NCI-H1048 (cell line): ENCODE measurements at places on chromosomes 3 and 15.

- no peak for DNase-seq
Observed at GRCh38 chr3:187125319-187126031, 13.8 kb downstream of the RPL39L start.

DNA sequence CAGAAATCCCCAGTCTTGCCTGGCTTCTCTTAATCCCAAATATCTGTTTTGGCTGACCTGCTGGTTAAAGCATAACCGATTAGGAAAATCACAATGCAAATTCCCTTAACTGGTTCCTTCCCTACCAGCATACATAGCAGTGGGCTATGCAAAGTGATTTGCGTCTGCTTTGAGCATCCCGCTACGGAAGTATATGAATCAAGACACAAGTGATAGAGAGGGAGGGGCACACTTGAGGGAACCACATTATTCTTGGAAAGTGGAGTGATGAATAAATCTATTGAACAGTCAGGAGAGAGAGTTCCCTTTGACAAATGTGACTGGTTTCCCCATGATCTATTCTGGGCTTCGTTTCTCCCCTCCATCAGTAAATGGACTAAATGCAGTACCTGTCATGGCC, 119.6 kb upstream of the C15orf61 start:
- peak; percentile 65 for DNase-seq

- DNase-seq: no peak
Observed at GRCh38 chr3:23950293-23950692, 5.2 kb downstream of the NR1D2 start.

DNA sequence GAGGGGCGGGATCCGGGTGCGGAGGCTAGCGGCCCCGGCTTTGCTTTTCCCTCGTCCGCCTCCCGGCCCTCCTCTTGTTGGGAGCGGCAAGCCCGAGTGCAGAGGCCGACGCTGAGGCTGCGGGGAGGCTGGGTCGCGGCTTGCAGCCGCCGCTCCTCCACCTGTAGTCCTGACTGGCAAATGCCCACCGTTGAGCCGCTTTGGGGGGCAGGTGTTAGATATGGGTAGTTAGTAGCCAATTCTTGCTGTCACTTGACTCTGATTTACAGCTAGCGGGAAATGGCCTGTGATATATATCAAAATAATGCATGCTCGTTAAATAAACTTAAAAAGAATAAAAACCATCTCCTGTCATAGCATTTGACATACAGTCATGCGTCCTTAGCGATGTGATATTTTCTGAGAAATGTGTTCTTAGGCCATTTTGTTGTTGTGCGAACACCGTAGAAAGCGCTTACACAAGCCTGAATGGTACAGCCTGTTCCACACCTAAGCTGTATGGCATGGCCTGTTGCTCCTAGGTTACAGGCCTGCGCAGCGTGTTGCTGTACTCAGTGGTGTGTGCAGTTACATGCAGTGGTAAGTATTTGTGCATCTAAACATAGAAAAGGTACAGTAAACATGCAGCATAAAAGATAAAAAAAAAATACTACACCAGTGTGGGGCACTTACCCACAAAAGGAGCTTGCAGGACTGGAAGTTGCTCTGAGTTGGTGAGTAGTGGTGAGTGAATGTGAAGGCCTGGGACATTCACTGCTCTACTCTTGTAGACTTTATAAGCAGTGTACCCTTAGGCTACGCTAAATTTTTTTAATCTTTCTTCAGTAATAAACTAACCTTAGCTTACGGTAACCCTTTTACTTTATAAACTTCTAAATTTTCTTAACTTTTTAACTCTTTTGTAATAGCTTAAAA, 873 bp downstream of the CAPN7 start:
- DNase-seq: no peak

DNA sequence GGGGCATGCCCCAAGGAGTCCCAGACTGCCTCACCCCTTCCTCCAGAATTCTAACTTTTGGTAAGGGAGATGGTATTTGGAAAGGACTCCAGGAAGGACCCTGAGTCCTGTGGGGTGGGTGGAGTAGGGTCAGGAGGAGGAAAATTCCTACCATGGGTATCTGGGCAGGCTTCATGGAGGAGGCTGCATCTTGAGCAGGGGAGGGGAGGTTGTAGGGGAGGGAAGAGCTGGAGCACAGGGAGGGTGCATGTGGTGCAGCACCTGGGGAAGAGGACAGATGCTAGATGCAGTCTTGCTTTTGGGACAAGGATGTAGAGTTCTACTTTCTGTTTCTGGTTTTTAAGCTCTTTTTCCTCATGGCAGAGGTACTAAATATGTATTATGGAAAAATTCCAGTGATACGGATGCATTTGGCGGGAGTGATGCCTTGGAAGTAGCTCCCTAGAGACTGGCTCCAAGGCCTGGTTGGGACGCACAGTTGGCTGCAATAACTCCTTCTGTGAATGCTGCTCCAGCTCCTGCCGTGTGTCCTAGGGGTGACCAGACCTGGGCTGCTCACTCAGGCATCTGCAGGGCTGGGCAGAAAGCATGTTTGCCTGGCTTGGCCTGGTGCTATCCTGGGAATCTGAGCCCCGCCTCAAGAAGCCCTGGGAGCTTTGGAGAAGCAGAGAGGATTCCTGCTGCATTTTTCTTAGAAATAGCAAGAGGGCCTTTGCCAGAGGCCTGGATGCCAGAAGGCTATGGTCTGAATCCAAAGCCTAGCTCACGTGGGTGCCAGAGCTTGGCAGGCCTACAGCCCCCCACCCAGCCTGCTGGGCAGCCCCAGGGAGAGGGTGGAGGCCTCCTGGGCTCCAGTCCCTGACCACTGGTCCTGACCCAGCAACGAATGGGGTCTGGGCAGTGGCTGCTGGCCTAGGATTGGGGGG, 10.1 kb downstream of the SEMA3F start:
- DNase-seq: no peak

- DNase-seq: no peak
Observed at GRCh38 chr3:138394686-138395085, 39.7 kb upstream of the ESYT3 start.

GRCh38 chr15:55518009-55518408, 10.0 kb upstream of the DNAAF4 start:
- no peak for DNase-seq

DNA sequence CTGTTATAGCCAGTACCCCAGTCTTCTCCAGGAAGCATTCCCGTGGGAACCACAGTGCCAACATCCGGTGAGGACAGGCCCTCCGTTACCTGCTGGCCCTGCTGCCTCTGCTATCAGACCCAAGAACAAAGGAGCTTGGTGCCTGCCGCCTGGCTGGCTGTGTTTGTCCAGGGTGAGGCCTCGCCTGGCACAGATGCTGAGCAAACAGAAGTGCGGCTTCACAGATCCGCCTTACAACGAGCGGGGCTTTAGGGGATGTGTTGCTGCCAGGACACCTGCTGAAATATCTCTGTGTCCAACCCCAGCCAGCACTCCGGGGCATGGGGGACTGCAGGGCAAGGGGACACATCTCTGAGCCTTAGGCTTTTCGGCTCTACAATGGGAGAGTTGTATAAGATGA, 2.2 kb upstream of the EPHB3 start:
- no peak for DNase-seq

DNA sequence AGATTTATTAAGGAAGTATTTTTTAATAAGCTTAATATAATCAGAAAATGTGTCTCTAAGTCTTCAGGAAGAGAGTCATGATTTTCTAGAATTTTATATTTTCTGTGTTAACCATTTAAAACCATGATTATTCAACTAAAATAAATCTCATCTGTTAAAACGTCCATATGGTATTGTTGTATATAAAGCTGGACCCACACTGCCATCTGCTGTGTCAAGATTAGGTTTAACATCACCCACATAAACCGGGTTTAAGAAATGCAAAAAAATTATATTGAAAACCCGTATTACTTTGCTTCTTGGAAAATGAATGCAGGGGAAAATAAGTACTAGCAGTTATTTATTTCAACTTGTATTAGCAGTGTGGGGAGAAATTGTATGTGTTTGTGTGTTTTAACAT, 9.5 kb upstream of the CCDC66 start:
- DNase-seq: no peak

- DNase-seq: no peak
Observed at GRCh38 chr3:172107403-172107802, 68.0 kb downstream of the FNDC3B start.

GRCh38 chr3:52915294-52915693, 17.9 kb upstream of the STIMATE start:
- DNase-seq: no peak

- no peak for DNase-seq
Observed at GRCh38 chr3:140007911-140008869, 73.2 kb downstream of the CLSTN2 start.

DNA sequence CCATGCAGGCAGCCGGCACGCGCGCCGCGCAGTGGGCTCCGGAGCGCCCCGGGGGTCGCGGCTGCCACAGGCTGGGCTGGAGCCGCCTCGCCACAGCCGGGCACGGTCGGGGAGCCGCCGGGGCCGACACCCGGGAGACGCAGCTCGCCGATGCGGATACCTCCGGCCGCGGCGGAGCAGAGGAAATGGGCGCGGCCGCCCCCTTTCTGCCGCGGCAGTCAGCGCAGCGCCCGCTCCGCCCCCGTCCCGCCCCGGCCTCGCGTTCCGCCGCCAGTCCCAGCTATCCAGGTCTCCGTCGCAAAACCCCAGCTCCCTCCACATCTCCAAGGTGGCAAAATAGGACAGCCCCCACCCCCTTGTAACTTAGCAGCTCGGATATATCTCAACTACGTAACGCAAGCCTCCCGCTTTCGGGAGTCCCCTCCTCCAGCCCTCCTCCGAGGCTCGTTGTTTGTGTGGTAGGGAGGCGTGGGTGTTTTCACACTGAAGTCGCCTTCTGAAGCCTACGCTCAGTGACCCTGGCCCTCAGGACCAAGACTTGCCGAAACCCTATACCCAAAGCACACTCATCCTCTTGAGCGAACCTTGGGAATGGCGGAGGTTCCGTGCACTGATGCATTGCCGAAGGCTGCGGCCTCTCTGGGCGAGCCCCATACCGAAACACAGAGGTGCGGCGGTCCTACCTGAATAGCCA, at the start of gene SH3BP5:
Gene SH3BP5, minus strand, starts transcription at position 182 of the 694 bp plus-strand sequence. Its CDS starts 178 bp downstream, at position 4.
- peak; percentile 22 for DNase-seq

DNA sequence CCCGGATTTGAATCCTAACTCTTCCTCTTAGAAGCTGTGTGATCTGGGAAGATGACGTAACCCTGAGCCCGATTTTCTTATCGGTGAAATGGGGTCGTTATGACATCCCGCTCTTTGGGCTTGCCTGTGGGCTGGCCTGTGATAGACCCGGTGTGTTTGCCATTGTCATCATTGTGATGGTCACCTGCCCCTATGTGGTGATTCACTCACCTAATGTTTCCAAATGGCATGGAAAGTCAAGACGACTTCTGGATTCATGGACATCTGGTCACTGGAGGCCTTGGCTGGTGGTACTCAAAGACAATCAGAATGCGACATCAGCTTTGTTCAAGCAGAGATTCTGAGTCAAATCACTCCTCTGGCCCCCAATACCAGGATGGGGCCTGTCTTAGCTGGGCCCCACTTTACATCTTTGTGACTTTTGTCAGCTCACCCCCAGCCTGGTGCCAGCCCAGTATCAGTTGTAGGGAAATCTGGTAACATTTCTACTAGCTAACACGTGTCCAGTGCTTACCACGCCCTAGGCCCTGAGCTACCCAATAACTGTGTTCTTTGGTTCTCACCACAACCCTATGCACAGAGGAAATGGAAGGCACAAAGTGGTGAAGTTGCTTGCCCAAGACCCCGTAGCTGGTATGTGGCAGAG, 2.8 kb downstream of the TMEM43 start:
- no peak for DNase-seq

GRCh38 chr3:24661175-24661584, 166.5 kb upstream of the THRB start:
- DNase-seq: no peak

DNA sequence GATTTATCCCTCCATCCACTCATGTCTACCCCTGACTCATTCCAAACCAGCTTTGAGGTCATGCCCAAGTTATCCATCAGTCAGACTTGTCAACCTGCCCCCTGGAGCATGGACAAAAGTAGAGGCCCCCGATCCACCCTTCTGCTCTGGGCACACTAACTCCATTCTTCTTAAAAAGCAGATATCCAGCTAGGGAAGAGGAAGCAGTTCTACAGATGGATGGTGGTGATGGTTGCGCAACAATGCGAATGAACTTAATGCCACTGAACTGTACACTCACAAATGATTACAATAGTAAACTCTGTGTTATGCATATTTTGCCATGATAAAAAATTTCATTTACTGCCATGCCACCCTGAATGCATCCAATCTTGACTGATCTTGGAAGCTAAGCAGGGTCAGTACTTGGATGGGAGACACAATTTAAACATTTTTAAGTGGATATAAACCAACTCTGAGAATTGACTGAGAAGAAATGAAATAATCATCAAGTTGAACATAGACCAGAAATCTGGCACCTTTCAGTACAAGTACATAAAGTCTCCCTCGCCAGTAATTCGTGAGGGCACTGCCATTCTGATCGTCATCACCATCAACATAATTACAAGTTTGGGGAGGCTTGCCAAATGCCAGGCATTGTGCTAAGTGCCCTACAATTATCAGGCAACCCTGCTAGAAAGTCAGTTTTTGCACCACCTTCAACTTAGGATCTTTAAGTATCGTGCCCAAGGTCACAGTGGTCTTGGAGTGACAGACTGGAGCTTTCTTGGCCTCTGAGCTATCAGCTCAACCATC, 124.8 kb downstream of the ATP10A start:
- DNase-seq: no peak

GRCh38 chr15:27707257-27707656, 391.9 kb downstream of the OCA2 start:
- no peak for DNase-seq

- DNase-seq: no peak
Observed at GRCh38 chr15:57064033-57064432, 145.6 kb downstream of the TCF12 start.

- DNase-seq: no peak
Observed at GRCh38 chr3:180409170-180409569, 192.8 kb upstream of the TTC14 start.

DNA sequence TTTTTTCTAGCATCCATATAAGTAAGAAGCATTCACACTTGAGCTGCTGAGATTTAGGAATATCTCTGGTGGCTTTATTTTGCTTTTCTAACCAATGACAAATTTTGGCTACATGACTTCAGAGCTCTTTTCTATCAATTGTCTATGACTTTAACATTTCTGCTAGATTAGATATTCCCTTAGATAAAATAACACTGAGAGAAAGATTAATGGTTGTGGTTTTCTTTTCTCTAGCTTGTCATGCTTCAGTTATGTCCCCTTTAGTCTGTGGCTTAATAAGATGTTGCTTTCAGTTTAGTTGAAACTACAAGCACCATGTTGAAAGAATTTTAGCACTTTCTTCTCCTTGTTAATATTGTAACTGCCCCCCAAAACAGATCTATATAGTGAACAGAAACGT, 665.6 kb upstream of the CCDC54 start:
- DNase-seq: no peak

- no peak for DNase-seq
Observed at GRCh38 chr3:44359146-44359751, 20.7 kb downstream of the TCAIM start.
